Activated T-cell treated with anti-CD3 and anti-CD28 coated beads for 1 hour (primary cell): ENCODE measurements at places on chromosomes 7 and 10.

DNA sequence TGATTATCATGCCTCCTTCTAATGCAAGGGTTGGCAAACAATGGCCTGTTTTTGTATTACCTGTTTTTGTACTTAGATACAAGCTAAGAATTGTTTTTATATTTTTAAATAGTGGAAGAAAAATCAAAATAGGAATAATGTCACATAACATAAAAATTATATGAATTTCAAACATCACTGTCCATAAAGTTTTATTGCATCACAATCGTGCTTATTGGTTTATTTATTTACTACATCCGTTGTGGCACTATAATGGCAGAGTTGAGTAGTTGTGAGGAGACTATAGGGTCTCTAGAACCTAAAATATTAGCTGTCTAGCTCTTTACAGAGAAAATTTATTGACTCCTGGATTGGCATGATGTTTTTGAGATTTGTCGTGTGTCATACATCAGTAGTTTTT is 4.1 kb downstream of the KIF20B start:
- no peak for DNase-seq

DNA sequence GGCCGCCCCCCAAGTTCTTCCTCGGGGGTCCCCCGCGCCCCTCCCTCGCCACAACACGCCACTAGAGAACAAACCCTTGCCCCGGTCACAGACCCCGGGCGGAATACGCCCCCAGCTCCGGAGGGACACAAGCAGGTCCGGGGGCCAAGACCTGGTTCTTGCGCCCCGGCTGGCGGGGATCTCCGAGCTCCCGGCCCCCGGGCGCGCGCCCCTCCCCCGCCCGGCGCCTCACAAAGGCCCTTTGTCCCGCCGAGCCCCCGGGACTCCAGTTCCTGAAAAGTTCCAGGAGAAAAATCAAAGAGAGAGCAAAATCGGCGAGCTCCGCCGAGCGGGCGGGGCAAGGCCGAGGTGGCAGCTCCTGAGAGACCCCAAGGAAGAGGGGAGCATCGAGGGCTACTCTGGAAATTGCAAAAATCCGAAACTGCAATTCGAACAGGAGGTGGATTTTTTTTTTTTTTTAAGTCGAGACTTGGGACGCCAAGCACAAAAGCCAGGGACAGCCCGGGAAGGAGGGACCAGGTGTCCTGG is 4.0 kb downstream of the TNRC18 start:
- DNase-seq, result no peak

GRCh38 chr10:37246637-37247036 is 121.2 kb downstream of the ANKRD30A start:
- no peak for DNase-seq

DNA sequence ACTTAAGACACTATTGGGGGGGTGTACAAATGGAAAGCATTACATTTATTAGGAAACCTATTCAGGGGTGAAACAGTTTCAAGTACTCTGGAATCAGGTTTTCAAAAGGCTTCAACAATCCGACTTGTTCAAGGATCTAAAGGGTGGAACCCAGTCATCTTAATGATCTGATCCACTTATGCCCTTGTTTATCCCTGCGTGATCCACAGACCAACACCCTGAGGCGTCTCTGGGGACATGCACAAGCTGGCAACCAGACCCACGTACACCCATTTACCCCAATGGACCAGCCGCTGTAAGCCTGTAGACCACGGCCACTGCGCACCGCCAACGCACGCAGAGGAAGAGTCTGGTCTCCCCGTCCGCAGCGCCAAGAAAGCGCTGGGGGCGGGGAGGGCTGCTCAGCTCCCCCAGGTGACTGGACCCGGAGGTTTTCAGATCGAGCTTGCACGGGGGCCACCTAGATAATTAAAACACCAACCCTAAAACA is 13.4 kb downstream of the HNRNPF start:
- peak; percentile 14 for DNase-seq

- DNase-seq, result no peak
Observed at GRCh38 chr10:35056133-35056532, 34.0 kb downstream of the CUL2 start.

- DNase-seq, result peak; percentile 35
Observed at GRCh38 chr7:5824297-5824610, 42.8 kb upstream of the RNF216 start.

- no peak for DNase-seq
Observed at GRCh38 chr7:73960548-73960947, 67.4 kb upstream of the ELN start.

GRCh38 chr10:128068398-128069285 is 57.6 kb downstream of the MKI67 start:
- DNase-seq, result no peak

DNA sequence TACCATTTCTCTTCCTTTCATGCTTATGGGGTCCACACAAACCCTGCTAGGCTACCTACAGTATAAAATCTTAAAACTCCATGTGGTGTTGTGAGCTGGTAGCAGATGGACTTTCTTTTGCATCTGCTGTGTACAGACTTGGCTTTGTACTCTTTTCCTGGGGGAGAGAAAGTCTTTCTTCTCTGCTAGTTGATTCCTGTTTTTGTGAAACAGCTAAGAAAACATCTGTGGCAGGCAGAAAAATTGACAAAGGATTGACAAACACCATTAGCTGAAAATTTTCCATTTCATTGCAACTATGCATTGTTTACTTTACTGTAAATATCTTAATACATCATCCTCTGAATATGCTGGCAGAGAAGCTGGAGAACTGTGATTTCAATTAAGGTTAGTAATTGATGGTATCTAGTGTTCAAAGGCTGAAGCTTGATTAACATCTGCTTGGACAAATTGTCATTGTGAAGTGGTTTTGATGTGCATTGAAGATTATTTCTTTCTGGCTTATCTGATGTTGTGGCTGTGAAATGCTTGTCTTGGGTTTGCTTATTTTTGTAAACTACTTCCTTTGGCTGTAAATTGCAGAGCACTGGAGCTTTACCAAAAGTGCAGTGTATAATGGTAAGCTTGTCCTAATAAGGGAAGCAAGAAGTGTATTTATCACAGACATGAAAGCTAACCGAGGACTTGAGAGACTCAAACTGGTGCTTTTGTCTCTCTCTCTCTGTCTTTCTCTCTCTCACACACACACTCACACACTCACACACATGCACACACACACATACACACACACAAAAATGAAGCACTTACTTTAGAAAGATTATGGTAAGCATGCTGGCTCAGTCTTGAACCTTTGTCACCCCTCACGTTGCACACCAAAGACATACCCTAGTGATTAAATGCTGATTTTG is at the start of gene FOXP2:
Gene FOXP2 (plus strand): TSS at position 660 of the 908 bp plus-strand sequence. CDS start 11,697 bp downstream, outside the sequence.
- DNase-seq, result no peak

DNA sequence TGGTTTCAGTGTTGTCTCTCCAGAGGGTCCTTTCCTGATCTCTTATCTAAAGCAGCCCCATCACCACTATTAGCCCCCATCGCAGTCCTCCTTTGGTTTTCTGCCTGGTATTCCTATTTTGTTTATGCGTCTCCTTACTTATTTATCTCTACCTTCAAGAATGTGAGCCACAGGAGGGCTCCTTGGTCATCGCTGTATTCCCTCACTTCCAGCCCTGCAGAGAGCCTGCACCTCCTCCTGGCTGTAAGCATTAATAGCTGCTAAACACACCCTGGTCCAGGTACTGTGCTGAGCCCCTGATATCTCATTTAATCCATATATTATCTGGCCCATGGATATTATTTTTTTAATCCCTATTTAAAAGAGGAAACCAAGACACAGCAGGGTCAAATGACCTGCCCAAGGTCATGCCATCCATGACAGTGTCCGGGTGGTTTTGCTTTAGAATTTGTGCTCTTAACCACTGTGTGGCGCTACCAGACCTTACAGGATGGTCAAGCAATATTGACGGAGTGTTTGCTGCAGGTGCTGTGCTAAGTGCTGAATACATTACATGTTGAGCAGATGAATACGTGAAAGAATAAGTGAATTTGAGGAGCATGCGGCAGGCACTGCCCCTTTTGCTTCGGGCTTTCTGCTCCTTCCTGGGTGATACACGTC is 227.2 kb downstream of the ADAM12 start:
- DNase-seq, result no peak

DNA sequence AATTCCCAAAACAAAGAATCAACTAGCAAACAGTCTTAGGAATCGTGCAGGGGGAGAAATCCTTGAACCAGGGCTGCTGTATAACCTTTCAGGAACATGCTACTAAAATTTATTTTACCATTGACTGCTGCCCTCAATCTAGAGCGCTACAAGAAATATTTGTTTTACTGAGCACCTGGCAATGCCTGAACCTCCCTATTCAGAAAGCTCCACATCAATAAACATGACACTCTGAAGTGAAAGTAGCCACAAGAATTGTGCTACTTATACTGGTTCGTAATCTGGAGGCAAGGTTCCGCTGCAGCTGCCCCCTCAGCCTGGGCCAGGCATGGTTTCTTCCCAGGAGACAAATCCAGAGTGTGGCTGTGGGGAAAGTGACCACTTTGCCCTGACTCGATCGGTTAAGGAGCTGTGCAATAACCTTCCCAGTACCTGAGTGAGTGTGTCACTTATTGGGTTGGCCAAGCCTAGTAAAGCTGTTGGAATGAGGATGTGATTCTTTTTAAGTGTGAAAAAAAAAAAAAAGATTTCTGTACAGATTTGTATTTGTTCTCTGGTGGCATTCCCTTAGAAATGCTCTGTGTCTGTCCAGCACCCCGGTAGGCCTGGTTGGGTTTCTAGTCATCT is 7.7 kb downstream of the VWA2 start:
- no peak for DNase-seq

DNA sequence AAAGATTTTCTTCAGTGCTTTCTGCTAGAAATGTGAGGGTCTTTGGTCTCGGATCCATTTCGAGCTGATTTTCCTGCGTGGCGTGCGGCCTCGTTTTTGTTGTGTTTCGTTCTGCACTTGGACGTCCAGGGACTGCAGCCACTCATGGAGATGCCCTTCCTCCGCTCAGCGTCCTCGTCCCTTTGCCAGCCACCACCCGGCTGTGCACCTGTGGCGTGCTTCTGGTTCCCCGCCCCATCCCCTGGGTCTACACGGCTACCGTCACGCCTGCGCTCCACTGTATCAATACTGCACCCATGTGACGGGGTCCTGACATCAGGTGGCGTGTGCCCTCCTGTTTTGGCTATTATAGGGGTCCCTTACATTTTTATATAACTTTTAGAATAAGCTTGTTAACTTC is 42.7 kb upstream of the NKX6-2 start:
- no peak for DNase-seq

GRCh38 chr7:108440613-108441012 is 15.6 kb downstream of the NRCAM start:
- no peak for DNase-seq

DNA sequence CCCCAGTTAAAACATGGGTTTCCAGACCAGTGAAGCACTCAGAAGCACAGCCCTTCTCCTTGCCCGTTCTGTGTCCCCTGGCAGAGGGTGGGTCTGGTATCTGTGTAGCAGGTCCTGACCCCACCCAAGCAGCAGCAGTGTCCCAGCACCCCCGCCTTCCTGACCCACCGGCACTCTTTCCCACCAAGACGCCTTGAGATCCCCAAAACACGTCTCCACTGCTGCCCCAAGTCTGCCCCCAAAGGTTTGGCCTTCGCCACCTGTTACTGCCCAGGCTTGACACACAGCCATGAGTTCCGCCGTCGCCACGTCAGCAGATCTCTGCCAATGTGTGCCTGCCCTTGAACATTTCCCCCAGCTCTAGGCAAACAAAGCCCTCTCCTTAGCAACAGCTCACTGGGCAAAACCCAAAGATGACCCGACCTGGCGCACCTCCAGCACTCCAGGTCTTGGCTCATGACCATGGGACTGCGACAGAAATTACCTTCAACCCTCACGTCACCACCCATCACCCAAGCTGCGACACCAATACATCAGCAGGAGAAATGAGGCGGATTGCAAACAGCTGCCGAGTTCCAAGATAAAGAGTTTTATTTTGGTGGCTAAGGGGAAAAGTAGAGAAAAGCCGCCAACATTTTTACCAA is 75.6 kb downstream of the CTBP2 start:
- DNase-seq, result no peak

- DNase-seq, result no peak
Observed at GRCh38 chr10:78375854-78376785, 342.5 kb downstream of the RPS24 start.

DNA sequence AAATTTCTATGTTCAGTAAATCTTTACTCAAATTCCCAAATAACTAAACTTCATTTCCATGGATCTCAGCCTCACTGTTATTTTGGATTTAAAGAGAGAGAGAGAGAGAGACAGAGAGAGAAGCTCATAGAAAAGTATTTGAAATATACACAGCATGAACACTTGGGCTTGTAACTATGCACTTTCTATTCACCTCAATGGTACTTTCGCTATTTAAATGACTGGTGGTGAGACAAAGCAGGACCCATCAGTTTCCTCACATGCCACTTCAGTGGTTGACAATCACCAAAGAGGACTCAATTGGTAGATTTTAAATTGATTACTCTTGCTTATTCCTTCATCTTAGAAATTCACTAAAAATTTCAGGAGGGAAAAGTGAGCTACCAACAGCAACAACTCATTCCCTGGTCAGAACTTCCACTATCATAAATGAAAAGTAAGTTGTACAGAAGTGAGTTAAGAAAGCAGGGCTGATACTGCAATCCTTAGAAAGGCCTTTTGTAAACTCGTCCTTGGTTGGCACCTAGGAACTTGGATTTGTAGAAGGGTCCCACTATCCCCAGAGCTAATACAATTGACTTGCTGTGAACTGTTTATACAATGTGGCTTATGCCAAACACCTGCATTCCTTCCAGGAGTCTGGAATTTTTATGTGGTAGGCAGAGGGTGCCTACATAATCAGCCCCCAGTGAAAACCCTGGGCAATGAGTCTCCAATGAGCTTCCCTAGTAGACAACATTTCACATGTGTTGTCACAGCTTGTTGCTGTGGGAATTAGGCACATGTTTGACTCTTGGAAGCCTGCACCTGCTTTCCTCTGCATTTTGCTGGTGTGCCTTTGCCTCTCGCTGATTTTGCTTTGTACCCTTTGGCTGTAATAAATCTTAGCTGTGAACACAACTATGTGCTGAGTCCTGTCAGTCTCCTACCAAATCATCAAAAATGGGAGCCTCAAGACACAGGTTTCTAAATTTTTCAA is 10.8 kb downstream of the ERLIN1 start:
- no peak for DNase-seq

DNA sequence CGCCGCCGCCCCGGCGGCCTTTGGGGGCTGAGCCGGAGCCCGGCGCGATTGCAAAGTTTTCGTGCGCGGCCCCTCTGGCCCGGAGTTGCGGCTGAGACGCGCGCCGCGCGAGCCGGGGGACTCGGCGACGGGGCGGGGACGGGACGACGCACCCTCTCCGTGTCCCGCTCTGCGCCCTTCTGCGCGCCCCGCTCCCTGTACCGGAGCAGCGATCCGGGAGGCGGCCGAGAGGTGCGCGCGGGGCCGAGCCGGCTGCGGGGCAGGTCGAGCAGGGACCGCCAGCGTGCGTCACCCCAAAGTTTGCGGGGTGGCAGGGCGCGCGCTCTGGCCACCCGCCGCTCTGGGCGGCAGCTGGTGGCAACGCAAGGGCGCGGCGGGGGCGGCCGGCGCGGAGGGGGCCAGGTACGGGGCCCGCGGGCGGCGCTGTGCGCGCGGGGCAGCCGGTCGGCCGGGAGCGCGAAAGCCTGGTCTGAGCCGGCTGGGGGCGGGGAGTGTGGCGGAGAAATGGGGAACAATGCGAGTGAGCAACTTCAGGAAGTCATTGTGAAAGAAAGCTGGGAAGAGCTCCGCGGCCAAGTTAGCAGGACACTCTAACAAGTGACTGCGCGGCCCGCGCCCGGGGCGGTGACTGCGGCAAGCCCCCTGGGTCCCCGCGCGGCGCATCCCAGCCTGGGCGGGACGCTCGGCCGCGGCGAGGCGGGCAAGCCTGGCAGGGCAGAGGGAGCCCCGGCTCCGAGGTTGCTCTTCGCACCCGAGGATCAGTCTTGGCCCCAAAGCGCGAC is at the start of gene IKZF1:
Gene IKZF1 (plus strand): TSS at position 588 of the 782 bp plus-strand sequence. CDS start 14,346 bp downstream, outside the sequence.
- peak; percentile 47 for DNase-seq

- no peak for DNase-seq
Observed at GRCh38 chr10:94299417-94299816, 63.3 kb downstream of the NOC3L start.
